Aorta (tissue), 5 donors: ENCODE measurements at places on chromosomes 3 and 15. TPM values are rescaled to one million over a fixed set of nuclear protein-coding genes. Genes with fewer than 3 reads are reported as not detected.

CASR gene
- total RNA-seq, result not detected

DNA sequence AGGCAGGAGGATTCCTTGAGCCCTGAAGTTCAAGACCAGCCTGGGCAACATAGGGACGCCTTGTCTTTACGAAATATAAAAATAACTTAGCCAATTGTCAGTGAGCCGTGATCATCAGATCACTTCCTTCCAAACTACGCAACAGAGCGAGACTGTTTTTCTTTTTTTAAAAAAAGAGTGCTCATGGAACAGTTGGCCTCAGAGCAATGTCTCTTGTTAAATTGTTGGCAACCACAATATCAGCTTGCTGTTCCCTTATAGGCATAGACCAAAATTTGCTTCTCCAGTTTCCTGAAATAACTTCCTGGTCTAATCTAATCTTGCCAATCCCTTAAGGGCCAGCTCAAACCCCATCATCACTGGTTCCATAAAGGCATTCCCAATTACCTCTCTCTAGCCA, 93.3 kb upstream of the SLC4A7 start:
- DNase-seq, result no peak

DNA sequence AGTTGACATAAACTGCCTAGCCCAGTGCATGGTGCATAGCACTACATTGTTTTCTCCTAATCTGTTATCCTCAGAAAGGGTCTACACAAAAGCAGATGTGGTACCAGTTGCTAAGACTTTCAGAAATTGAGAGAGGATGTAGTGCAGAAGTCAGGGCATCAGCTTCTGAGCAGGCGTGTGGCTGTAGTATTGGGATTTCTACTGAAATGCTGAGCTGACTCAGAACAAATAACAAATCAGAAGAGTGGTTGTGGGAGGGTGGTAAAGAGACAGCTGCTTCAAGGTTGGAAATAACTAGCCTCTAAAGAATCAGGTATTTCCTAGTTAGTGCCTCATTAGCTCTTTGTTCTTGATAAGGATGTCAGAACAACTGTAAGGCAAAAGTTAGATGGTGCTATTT, 161.3 kb downstream of the AKAP13 start:
- no peak for DNase-seq

DNA sequence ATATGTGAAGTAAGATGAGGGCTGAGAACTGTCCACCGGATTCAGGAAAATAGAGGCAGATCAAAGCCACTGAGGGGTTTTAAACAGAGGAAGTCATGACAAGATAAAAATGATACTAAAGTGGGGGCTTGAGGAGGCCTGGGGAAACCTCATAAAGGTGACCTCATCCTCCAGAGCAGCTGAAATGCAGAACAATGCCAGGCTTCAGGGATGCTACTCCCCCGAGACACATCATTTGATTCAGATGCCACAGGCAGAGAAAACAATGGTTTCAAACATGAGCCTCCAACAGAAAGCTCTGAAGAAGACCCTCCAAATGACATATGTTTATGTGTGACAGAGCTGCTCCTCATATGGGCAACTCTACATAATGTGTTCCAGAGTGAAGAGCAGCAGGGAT, 6.4 kb downstream of the CFAP20DC start:
- no peak for DNase-seq

LRRC15 gene
- total RNA-seq, result 0.54 TPM
